Skeletal muscle tissue (tissue), 5 donors: ENCODE measurements at places on chromosomes 11 and 22. TPM values are rescaled to one million over a fixed set of nuclear protein-coding genes. Genes with fewer than 3 reads are reported as not detected.

The CNGA4 gene
- not detected for total RNA-seq

The NRXN2 gene
- total RNA-seq, result 9.4 TPM

The TIMP3 gene
- total RNA-seq, result 64.2 TPM

The BRSK2 gene
- total RNA-seq, result 1.0 TPM

The OSM gene
- total RNA-seq, result 0.52 TPM

The C11orf87 gene
- 0.52 TPM for total RNA-seq

The PNPLA3 gene
- 3.7 TPM for total RNA-seq

The ASRGL1 gene
- 3.7 TPM for total RNA-seq

The PHF21B gene
- 1.0 TPM for total RNA-seq

The HTATIP2 gene
- 5.7 TPM for total RNA-seq

The SYT8 gene
- total RNA-seq, result not detected

The PVALB gene
- total RNA-seq, result 2.1 TPM

The SESN3 gene
- total RNA-seq, result 93.4 TPM

The SLC1A2 gene
- 1.6 TPM for total RNA-seq

The FBLN1 gene
- total RNA-seq, result 105 TPM

The ATG2A gene
- total RNA-seq, result 3.1 TPM

The FREY1 gene
- total RNA-seq, result 1.6 TPM

The APOBEC3G gene
- total RNA-seq, result 6.3 TPM

The RAB3IL1 gene
- total RNA-seq, result 9.4 TPM

The TMEM86A gene
- 3.1 TPM for total RNA-seq

The SAC3D1 gene
- total RNA-seq, result 5.2 TPM

The UBASH3B gene
- 4.2 TPM for total RNA-seq

The CAT gene
- total RNA-seq, result 73.6 TPM

The FOLR2 gene
- total RNA-seq, result 15.1 TPM

The CRACR2B gene
- 5.7 TPM for total RNA-seq

The PGM2L1 gene
- 5.2 TPM for total RNA-seq

The HEPHL1 gene
- total RNA-seq, result under 0.01 TPM

The SERPING1 gene
- total RNA-seq, result 15.1 TPM

The NAALADL1 gene
- 8.4 TPM for total RNA-seq

The RIBC2 gene
- total RNA-seq, result 0.52 TPM

The CRYAB gene
- total RNA-seq, result 37.6 TPM

The NXPE4 gene
- not detected for total RNA-seq

The FOLR1 gene
- 1.0 TPM for total RNA-seq

The NNMT gene
- 87.2 TPM for total RNA-seq

The NXPE1 gene
- not detected for total RNA-seq

The AGBL2 gene
- total RNA-seq, result 2.6 TPM
